ENCODE measurements at places on chromosomes 2 and 18.

DNA sequence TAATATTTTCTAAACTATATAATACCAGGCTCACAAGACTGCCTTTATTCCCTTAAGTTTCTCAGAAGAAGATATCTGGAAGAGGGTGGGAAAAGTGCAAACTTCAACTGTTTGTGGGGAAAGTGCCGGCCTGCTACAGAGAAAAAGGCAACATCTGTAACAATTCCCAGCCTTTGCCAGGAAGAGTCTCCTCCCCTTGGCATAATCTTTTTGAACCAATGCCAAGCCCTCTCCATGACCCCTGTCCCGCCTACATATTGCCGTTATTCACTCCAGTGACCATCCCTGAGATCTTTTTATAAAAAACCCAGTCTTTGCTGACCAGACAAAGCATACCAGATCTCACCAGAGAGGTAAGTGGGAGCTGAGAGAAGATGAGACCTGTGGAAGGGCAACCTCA lies at the start of gene REG3G:
TSS of gene REG3G (plus strand) at position 282 of the 400 bp plus-strand sequence. CDS start 392 bp downstream, outside the sequence.
- DNase-seq = no peak

DNA sequence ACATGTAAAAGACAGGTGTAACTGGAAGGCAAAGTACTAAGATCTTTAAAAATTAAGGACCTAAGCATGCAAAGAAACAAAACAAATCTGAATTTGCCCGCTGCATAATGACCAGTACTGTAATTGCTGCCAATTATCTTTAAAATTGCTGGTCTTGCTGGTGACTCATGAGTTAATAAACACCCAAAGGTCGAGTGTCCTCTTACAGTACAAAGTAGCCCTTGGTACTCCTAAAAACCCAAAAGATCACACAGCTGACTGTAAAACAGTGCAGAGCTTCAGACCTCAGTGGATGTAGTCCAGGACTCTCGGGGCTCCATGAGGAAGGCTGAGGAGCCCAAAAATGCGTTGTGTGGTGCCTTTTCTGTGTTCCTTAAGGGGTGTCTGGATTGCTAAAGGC lies 308.7 kb downstream of the CNTNAP5 start:
- no peak for DNase-seq

DNA sequence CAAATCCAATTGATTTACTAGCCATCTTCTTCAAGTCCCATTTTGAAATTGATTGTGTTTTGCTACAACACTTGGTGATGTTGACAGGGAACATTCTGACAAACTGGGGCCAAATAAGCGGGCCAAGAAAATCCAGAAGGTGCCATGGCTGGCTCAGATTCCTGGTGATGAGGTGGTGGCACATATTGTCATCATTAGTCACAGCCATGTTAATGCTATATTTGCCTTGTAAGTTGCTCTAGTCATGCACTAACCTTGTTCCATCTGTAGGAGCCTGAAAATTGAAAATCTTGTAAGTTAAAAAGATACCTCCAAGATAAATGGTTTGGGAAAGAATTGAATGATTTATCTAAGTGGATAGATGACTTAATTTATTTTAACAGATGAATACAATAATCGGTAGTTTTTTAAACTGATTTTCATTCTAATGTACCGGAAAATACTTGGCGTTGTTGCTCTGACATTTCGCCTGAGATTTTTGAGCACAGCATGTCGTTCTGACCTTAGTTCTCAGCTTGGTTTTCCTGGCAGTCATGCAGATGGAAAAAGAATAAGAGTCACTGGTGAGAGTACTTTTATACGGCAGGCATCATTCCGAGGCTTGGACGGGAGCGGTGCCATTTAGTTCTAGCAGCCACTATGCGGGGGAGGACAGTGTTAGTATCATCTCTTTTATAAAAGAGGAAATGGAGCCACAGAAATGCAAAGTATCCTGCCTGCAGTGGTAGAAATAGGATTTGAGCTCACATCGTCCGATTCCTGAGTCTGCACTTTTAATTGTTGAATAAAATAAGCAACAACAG lies 133.9 kb downstream of the ZNF532 start:
- DNase-seq = no peak

DNA sequence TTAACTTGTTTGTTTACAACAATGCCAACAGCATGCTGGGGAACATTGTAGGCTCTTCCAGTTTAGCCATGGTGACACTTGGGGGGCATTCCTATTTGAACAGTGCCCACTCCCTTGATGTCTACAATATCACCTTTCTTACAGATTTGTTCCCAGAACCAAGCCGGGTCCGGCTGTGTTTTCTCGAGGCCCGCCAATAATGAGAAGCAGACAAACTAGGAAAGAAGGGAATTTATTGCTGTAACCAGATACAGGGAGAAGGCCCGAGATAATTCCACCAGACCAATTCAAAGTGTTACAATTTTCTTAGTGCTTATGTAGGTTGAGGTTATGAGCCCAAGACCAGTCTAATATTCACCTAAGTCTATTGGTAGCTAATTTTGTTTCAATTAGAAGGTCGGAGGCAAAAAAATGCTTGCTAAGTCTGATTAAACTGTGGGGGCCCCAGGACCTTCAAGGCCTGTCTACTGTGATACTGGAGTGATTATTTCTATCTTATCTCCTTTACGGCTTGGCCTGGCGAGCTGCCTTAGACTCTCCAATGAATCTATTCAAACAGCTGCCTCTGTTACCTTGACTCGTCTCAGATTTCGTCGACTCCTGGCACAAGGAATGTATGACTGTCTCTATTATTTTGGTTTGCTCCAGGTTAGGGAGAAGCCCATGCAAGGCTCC lies 59.1 kb upstream of the PSME4 start:
- DNase-seq = no peak

DNA sequence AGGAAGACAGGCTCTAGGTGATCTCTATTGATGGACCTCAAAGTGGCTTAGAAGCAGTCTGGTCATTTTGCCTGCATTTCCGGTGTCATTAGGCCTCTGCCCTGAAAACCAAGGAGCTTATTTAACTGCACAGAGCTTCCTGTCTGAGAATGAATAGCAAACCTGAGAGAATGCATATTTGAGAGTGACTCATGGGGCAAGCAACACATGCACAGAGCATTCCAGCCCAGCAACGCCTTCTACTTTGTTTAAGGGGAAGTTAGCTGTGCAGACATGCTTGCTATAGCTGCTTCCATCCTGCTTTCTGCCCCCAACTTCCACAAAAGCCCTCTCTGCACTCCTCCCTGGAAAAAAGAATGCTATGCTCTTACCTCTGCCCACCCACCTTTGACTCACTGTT lies 232.8 kb downstream of the GRB14 start:
- peak; percentile 20 for DNase-seq

- DNase-seq = no peak
These were observed 223.1 kb downstream of the AGAP1 start for GRCh38 chr2:235716875-235717496.

- DNase-seq = no peak
These were observed 331.2 kb upstream of the MYT1L start for GRCh38 chr2:2662037-2662846.

DNA sequence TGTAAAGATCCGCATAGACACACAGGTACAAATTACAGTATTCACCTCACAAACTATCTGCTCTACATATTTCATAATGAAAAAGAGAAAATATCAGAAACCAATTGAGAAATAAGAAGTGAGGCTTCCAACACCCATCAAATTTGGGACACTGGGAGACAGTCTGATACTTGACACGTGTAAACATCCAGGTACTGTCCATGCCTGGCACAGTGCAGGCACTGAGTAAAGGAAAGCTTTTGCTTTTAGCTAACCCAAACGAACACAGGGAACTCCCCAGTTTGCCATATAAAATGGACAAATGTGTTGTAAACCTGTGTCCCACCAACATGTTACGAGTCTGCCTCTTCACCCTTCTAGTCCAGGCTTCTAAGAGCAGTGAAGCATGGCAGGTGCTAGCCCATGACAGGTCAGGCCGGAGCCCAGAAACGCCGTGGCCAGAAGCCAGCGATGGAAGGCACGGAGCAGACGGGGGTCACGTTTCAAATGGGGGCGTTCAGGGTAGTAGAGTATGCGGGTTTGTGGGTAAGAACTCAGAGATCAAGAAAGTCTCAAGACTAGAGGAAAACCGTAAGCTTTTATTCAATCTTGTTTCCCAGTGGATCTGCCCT lies 27.0 kb downstream of the CDH2 start:
- DNase-seq = no peak

- no peak for DNase-seq
These were observed 74.1 kb downstream of the PSMG2 start for GRCh38 chr18:12776821-12777471.

- no peak for DNase-seq
These were observed 148.7 kb upstream of the DSEL start for GRCh38 chr18:67665266-67665665.

DNA sequence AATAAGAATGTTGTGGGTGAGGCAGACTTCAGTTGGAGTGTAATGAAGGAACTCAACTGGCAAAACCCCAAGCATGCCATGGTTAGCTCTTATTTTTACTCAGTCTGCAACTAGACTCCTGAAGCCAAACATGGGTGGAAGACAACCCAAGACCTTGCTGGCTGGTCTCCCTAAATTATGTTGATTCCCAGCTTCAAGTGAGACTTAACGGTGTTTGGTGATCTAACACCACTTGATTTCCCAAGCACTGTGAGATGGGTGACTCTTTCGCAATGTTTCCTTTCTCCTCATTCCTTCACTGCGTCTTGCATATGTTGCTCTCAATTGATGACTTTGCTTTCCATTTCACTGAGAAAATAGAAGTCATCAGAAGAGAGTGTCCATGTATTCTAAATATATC lies 693.1 kb downstream of the DCC start:
- DNase-seq = no peak

- DNase-seq = no peak
These were observed 266.8 kb downstream of the EN1 start for GRCh38 chr2:118580651-118581050.

DNA sequence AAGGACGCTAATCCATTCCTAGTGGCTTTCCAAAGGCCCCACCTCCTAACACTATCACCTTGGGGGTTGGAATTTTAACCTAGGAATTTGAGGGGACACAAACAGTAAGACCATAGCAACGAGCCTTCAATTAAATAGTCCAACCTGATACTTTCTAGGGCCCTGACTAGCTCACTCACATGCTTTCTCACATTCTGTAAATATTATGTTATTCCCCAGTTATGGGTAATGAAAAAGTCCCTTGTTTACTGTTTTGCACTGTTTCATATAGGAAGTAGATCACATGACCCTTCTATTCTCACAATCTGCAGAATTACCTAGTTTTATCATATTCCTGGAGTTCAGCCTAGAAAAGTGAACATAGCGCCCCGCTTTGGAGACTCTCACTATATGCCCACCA lies 1212.1 kb upstream of the ACVR2A start:
- DNase-seq = no peak

DNA sequence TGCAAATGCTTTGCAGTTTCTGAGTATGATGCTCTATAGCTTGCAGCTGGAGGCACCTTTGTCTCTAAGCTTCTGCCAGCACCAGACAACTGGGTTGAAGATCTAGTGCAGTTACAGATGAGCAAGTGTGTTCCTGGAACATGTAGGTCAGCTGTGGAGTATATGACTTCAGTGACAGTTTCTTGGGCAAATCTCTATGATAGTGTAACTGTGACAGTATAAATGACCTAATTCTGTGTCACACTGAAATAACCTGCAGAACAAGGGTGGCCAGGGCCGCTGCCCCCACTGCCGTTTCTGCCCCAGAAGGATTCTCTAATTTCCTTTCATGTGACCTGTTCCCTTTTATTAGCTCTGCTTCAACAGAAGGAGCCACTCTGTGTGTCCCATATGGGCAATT lies 145.3 kb upstream of the DAPL1 start:
- DNase-seq = no peak

DNA sequence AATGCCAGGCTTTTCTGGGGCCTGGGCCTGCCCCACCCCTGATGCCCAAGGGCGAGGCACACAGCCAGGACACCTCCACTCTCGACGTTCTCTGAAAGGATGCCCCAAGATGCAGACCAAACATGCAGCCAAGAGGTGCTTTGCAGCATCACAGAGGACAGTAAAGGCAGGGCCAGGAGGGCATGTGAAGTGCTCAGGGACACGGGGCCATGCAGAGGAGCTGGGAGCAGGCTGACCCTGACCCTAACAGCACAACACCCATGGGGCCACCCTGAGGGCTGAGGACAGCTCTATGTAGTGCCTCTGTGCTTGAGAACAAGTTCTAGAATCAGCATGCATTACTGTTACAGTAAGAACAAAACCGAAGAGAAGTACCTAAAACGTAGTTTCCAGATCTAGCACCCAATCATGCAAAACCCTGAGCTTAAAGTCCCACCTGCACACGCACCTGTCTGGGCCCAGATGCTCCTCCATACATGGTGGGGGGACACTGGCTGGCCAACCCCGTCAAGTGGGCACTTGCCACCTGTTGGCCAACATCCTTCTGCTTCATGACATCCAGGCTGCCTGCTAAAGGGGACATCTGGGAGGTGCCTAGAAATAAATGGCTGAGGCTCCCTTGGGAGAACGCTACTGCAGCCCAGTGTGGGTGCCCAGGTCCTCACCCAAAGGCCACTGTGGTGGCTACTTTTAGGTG lies 15.4 kb downstream of the HS6ST1 start:
- DNase-seq = no peak

- DNase-seq = peak; percentile 68
These were observed 37.0 kb downstream of the ROCK1 start for GRCh38 chr18:21074336-21075323.

DNA sequence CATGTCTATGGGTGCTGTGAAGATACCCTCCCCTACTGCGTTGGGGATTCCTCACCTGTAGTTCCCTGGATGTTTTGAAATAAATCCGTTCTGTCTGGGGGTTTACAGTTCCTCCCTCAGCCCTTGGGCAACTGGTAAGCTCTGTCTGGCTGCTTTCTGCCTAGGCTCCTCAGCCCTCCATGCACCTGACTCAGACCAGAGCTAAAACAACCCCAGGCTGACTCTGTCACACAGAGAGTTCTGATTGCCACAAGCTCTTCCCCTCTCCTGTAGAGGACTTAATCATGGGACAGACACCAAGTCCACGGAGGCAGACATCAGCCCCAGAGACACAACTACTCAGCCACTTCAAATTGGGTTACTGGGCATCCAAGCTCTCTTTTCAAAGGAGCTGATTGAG lies 6.3 kb downstream of the VIT start:
- no peak for DNase-seq

GRCh38 chr18:34039611-34040010 lies 185.1 kb downstream of the NOL4 start:
- no peak for DNase-seq

DNA sequence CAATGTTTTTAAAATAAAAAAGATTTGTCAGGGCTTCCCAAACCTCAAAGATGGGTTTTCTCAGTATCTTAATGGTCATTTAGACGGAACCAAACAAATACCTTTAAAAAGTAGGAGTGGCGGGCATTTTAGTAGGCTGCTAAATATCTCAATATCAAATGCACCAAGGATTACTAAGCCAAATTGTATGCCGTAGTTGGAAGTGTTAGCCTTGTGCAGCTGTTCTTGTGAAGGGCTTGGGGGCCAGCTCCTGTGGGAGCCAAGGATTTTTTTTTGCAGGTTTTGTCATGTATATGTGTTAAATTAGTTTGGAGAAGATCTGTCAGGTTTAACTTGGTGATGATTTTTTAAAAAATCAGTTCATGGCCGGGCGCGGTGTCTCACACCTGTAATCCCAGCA lies 52.1 kb downstream of the ACTR2 start:
- no peak for DNase-seq

All from T47D (cell line).